ENCODE measurements at places on chromosomes 3 and 15.

DNA sequence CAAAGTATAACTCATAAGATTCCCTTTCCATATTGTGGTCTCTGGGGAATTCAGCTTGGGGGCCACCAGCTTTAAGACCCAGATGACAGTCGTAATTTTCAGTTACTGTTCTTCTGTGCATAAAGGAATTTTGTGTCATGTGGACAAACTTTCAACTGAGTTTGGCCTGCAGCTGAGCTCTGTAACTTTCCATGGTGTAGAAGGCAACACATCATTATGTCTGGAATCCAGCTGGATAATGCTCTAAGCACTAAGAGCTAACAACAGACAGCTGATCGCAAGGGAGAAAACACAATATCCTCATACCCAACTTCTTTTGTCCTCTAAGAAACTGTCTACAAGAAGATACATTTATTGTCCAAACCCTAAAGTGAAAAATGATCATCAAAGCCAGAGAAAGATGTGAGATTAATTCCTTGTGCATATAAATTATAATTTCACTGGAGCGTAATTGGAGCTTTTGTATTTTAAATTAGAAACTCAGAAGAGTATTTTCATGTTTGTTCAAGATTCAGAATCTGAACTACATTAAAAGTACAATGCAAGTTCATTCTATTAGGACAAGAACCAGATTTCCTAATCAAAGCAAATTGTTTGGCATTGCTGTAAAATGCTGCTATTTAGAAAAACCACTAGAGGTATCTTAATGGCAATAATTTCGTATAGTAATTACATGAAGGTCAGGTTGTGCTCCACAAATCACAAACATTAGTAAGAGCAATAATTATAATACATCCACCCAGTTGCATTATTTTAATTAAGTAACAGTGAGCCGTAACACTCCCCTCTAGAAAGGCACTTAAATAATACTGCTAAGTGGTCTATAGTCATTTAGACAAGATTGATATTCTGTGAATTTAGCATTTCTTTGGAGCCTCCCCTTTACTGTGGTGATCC, 218.8 kb downstream of the ATP8B4 start:
- no peak for DNase-seq

GRCh38 chr3:171225165-171225564, 198.6 kb upstream of the SLC2A2 start:
- DNase-seq: no peak

DNA sequence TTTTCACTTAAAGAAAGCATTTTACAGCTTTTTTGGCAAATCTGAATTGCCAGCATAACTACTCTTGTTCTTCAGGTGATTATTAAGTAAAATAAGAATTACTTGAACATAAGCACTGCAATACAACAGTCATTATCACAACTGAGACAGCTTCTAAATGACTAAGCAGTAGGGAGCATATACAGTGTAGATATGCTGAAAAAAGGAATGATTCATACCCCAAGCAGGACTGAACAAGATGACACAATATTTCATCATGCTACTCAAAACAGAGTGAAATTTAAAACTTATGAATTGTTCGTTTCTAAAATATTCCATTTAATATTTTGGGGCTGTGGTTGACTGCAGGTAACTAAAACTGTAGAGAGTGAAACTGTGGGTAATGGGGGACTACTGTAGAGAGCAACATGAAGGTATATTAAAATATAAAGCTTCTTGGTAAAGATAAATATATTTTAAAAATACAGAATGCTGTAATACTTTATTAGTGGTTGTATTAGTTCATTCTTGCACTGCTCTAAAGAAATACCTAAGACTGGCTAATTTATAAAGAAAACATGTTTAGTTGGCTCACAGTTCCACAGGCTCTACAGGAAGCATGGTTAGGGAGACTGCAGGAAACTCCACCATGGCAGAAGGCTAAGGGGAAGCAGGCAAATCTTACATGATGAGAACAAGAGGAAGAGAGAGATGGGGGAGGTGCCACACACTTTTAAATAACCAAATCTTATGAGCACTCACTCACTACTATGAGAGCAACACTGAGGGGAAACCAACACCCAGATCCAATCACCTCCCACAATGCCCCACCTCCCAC, 84.8 kb downstream of the DCLK3 start:
- DNase-seq: no peak

DNA sequence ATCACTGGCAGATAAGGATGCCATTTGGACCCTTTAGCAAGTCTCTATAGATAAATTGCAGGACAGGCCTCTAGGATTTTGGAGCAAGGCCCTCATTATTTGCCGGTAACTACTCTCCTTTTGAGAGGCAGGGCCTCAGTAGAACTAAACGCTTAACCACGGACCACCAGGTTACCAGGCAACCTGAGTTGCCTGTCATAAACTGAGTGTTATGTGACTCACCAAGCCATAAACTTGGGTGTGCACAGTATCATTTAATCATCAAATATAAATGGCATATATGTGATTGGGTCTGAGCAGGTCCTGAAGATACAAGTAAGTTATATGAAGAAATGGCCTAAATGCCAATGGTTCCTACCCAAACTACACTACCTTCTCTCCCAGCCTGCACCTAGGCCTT, 93.2 kb downstream of the BCHE start:
- no peak for DNase-seq

DNA sequence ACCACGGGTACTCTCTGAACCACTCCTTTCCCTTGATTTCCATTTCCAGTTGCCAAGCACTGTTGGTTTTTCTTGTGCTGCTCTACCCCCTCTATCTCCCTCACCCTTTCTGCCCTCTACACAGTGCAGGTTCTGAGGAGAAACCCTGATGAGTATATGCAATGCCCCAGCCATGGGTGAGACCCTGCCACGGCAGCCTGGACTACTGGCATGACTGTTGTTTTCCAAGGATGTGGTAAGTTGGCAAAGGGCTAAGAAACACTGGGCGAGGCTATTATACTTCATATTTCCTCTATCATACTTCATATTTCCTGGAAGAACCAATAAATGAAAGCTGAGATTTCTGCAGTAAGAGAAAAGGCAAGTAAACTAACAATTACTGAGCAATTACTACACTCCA, 27.9 kb downstream of the CHAC1 start:
- DNase-seq: no peak

DNA sequence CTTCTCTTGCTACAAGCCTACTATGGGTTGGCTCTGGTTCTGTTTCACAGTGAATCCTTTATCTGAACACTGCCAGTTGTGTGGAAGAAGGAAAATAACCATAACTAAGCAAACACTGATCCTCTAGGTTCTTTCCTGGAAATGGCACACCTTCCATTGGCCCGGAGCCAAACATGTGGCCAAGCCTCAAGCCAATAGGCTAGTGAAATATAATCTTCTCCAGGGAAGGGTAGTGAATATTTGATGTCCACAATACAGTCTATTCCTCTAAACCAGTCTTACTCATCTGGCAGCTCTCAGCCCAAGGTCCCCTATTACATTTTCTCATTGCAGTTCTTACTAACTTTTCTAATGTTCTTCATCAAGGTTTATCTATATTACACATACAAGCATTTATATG, 921.3 kb downstream of the TUSC7 start:
- DNase-seq: no peak

- no peak for DNase-seq
These were observed 206.5 kb downstream of the MFSD1 start for GRCh38 chr3:159008401-159008800.

- DNase-seq: no peak
These were observed 62.5 kb downstream of the CBLB start for GRCh38 chr3:105806359-105806758.

DNA sequence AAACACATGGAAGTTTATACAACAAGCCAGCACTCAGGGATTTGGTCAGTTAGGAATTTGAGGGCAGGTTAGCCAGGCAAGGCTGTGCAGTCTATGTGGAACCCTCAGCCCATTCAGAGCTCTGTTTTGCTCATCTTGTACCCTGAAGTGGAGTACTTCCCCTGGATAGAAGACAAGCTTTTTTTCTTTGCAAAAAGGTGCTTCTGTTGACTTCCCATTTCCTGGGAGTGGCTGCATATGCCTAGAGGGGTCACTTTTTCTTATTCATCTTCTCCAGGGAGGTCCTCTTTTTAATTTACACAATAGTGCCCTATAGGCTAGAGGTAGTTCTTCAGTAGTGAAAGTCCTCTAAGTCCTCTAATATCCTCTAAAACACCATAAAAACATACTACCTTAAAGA, 225.0 kb upstream of the P2RY1 start:
- peak; percentile 15 for DNase-seq

DNA sequence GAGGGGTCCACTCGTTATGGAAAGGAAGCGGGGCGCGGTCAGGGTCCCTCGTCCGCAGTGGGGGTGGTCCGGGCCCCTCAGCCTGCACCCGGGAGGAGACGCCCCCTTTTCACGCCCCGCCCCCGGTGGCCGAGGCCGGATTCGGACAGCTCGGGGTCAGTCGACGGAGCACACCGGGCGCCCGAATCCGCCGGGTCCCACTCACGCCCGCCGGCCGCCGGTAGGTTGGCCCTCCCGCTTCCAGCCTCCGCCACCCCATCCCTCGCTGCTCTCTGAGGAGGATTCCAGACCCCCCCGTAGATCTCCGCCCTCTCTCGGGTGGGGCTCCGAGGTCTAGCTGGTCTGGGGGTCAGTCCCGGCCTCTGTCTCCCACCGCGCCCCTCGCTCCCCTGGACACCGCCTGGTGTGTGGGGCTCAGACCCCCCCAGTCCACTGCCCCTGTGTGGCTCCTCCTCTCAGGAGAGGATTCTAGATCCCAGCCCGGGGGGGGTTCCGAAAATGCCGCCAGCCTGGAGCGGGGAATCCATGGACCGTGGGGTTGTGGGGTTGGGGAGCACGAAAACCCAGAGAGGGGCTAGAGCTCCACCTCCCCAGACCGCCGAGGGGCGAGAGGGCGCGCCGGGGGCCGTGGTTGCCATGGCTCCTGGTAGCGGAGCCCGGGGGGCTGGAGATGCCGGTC, 725 bp downstream of the CHL1 start:
- DNase-seq: peak; percentile 19

DNA sequence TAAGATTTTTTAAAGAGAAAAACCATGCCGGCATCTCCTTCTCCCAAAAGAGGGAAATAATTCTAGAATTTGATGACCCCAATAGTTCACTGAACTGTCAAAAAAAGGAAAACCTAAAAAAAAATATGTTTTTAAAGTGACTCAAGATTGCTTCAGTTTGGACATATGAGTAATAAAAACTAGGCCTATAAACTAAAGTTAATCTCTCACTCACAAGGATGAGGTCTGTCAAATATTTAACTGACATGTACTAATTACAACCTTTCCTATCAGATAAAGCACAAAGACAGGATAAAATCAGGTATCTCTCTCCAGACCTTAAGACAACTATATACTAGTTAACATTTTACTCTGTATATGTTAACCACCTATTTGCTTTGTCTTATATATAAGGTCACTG, 231.9 kb downstream of the NSUN3 start:
- no peak for DNase-seq

DNA sequence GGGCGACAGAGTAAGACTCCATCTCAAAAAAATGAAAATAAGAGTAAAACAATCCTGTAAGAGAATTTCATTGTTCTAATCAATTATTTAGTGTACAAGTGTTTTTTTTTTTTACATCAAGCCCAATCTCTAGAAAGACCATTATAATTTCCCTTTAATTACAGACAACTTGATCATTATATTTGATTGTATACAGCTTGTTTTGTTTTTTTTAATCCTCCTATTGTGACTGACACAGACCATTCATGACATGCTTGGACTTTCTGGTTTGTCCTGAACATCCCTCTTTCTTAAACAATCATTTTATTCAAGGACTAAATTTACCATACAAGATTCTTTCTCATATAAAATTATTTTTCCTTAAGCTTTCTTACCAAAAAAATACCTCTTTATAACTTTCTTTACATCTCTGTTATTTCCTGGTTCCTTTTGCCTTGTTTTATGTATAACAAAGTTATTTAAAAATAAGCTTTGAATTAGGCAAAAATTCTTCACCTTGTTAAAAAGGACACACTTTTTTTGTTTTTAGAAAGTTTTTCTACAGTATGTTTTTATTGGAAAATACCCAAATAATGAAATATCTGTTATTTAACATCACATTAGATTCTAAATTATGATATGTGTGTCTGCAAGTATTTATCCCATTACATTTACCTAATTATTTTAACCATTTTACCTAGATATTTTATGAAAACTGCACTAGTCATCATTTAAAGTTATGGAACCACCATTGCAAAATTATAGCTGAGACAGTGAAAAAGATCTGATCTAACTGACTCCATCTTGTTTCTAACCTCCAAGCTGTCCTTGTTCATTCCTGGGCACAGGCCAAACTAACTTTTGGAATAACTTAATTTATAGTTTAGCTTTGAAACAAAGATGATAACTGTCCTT, 26.1 kb upstream of the GFM1 start:
- DNase-seq: peak; percentile 39

DNA sequence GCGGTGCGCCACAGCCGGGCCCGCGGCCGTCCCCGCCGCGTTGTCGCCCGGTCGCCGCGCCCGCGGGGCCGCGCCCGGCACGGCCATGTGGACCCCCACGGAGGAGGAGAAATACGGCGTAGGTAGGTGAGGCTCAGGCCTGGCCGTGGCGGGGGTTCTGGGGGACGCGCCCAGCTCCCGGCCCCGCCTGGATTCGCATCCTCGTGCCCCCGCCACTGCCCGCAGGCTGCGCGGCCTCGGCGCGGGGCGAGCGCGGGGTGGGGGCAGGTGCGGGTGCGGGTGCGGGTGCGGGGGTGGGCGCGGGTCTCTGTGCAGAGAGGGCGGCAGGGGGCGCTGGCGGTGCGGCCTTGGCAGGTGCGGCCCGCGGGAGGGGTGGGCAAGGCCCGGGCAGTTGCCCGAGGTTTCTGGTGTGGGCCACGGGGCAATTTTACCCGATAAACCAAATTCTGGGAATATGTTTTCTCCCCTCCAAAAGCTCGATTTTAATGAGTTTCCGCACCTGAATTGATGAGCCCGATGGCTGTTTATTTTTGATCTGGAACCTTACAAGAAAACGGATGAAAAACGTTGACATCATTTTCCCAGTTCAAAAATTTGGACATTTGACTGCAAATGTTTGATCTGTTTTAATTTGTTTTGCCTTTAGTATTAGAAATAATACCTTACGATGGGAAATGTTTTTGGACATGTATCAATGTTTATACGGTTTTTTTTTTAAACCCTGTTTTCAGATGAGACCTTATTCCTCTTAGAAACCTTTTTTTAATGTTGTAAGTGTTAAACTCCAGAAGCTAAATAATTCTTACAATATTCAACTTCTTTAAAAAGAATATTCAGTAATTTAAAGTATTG, 678 bp downstream of the DOCK3 start:
- peak; percentile 36 for DNase-seq

GRCh38 chr3:127204841-127205582, 12.1 kb downstream of the PRR23E start:
- no peak for DNase-seq

- DNase-seq: no peak
These were observed 43.1 kb upstream of the SLC24A5 start for GRCh38 chr15:48077616-48078184.

DNA sequence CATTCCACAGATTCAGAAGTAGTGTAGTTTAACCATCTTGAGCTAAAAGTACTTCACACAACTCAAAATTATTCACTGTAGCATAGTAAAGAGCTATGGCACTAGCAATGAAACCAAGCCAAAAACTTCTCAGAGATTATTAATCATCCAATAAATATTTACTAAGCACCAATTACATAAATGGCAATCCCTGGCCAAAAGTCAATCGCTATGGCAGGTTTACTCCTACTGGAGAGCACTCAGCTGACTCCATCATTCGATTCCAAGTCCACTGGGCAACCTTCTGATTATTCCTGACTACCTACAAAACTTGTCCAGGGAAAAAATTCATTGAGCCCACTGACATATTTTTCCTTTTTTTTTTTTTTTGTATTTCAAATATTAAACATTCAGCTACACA, 23.9 kb downstream of the ATP13A3 start:
- no peak for DNase-seq

GRCh38 chr3:53044711-53045517, 959 bp downstream of the SFMBT1 start:
- peak; percentile 34 for DNase-seq
